Uterus (tissue), 4 donors: ENCODE measurements at places on chromosomes 5 and 9. TPM values are rescaled to one million over a fixed set of nuclear protein-coding genes. Genes with fewer than 3 reads are reported as not detected.

DNA sequence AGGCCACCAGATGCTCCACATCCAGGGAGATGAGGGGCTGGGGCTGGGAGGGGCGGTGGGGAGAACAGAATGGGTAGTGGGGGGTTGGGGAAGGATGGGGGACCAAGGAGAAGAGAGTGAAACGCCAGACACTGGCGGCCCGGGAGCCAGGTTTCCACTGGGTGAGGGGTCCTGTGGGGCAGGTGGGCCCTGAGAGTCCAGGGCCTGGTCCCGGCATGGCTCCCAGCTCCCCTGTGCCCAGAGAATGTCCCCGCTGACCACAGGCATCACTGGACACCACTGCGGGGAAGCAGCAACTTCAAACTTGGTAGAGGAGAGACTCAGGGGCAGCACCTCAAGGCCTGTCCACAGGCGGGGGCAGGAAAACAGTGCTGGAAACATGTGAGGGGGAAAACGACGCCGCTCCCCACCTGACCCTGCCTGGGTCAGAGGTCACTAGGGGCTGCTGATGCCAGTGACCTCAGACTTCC is 13.2 kb downstream of the NINJ1 start:
- no peak overlapping the region for H3K4me3 ChIP-seq
- H3K27me3 ChIP-seq = no peaks in the 10 kb centered on the region
- peaks cover 10% of the 10 kb centered on the region for H3K4me1 ChIP-seq
- no peaks in the 10 kb centered on the region for H3K36me3 ChIP-seq

- H3K4me1 ChIP-seq = no peaks in the 10 kb centered on the region
- no peak overlapping the region for H3K4me3 ChIP-seq
- H3K36me3 ChIP-seq = no peaks in the 10 kb centered on the region
- no peak for DNase-seq
- H3K27me3 ChIP-seq = no peaks in the 10 kb centered on the region
These were observed 377.2 kb downstream of the GADD45G start for GRCh38 chr9:89982016-89982415.

- no peak overlapping the region for H3K27ac ChIP-seq
- no peak overlapping the region for H3K4me3 ChIP-seq
- no peak for DNase-seq
- no peaks in the 10 kb centered on the region for H3K4me1 ChIP-seq
- H3K36me3 ChIP-seq = no peaks in the 10 kb centered on the region
These were observed 427.3 kb downstream of the ISL1 start for GRCh38 chr5:51810592-51810991.

DNA sequence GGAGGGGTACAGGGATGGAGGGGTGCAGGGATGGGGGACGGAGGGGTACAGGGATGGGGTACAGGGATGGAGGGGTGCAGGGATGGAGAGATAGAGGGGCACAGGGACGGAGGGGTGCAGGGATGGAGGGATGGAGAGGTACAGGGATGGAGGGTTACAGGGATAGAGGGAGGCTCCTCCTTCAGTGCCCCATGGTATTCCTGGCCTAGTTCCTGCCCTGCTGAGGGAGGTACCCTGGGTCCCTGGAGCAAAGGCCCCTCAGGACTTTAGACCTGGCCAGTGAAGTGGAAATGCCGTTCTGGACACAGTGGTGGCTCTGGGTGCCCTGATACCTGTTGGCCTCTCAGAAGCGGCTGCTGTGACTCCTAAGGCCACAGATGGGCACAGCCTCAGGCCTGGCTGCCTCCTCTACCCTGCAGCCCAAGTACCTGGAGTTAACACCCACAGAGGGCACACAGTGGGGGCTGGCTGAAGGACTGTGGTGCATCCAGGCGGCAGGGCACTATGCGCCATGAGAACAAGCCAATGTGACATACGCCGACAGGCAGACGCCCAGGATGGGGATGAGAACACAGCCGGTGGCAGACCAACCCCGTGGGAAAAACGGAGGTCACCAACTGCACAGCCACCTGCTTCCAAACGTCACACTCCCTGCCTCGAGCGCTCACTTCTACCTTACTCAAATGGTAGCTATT is 8.4 kb downstream of the PTGES2 start:
- H3K4me1 ChIP-seq = no peaks in the 10 kb centered on the region
- H3K27me3 ChIP-seq = no peaks in the 10 kb centered on the region
- peak; percentile 12 for DNase-seq
- H3K27ac ChIP-seq = no peak overlapping the region
- H3K4me3 ChIP-seq = no peak overlapping the region

DNA sequence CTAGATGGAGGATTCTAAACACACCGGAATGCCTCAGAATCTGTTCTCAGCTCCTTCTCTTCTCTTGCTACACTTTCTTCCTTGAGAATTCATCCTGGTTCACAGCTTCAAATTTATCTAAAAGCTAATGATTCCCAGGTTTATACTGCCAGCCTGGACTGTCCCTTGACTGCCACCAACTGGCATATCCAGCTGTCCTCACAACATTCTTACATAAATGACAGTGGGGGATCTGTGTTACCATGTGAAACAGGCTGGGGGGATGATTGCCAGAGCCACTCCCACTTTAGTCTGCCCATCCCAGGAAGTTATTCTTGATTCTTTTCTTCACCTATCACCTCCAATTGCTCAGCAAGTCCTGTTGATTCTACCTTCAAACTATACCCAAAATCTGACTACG is 27.2 kb upstream of the ZFR start:
- H3K27ac ChIP-seq = no peak overlapping the region
- no peak for DNase-seq
- no peaks in the 10 kb centered on the region for H3K4me1 ChIP-seq
- no peaks in the 10 kb centered on the region for H3K36me3 ChIP-seq
- no peak overlapping the region for H3K4me3 ChIP-seq

DNA sequence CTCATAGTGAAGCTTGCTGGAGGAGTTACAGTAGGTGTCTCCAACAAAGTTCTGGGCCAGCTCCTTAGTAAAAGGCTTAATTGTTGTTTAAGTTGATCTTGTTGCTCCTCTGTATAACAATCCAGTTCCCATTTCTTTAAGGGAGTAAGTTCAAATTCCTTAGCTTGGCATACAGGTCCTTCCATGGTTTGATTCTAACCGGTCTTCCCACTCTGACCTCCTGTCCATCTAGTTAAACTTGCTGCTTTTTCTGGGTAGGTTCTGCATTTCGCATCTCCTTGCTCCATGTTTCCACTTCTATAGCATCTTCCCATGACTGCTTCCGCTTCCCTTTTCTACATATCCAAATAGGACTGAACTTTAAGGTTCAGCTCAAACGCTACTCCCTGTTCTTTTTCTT is 95.5 kb downstream of the ARHGAP26 start:
- H3K27me3 ChIP-seq = no peaks in the 10 kb centered on the region
- no peaks in the 10 kb centered on the region for H3K4me1 ChIP-seq
- H3K27ac ChIP-seq = no peak overlapping the region
- no peak for DNase-seq
- H3K36me3 ChIP-seq = no peaks in the 10 kb centered on the region
- H3K4me3 ChIP-seq = no peak overlapping the region

The ZFP2 gene
- total RNA-seq = 5.7 TPM

The IFNE gene
- total RNA-seq = not detected

The SOX30 gene
- not detected for total RNA-seq
